ENCODE measurements at places on chromosomes 1 and 21. TPM values are rescaled to one million over a fixed set of nuclear protein-coding genes. Genes with fewer than 3 reads are reported as not detected.

Gene DBT
- 12.2 TPM for total RNA-seq

Gene CHD5
- total RNA-seq: 0.23 TPM

Gene CADM3
- total RNA-seq: not detected

Gene ETV3L
- total RNA-seq: not detected

Gene CFHR3
- not detected for total RNA-seq

Gene BLACAT1
- 0.83 TPM for total RNA-seq

Gene RBP7
- not detected for total RNA-seq

Gene FTCD
- 1.3 TPM for total RNA-seq

Gene GPN2
- 30.1 TPM for total RNA-seq

Gene LRP8
- 45.0 TPM for total RNA-seq

Gene ROR1
- total RNA-seq: not detected

Gene ATP1A2
- total RNA-seq: not detected

Gene KRTAP21-1
- not detected for total RNA-seq

GRCh38 chr1:215971793-215972441, 404.8 kb downstream of the KCTD3 start:
- H3K4me3 ChIP-seq: no peak overlapping the region
- no peaks in the 10 kb centered on the region for H3K27me3 ChIP-seq
- no peaks in the 10 kb centered on the region for H3K36me3 ChIP-seq
- H3K4me1 ChIP-seq: no peaks in the 10 kb centered on the region

DNA sequence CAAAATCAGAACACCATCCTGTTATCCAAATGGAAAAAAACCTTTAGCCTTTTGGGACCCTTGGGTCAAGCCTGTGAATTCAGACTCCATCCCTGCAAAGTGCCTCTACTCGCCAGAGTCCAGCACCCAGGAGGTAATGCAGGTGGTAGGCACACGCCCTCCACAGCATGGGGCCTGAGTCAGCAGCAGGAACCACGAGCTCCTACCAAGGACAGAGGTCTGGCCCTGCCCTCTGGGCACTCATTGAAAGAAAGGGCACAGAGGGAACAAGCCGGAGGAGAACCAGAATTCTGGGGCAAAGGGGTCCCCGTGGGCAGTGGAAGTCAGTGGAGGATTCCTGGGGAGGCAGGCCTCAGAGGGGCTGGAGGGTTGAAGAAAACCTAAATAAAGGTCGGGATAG, 438.1 kb downstream of the NPHP4 start:
- H3K4me1 ChIP-seq: no peaks in the 10 kb centered on the region
- H3K27me3 ChIP-seq: peaks cover 2% of the 10 kb centered on the region
- no peak overlapping the region for H3K27ac ChIP-seq
- no peaks in the 10 kb centered on the region for H3K36me3 ChIP-seq
- DNase-seq: no peak

DNA sequence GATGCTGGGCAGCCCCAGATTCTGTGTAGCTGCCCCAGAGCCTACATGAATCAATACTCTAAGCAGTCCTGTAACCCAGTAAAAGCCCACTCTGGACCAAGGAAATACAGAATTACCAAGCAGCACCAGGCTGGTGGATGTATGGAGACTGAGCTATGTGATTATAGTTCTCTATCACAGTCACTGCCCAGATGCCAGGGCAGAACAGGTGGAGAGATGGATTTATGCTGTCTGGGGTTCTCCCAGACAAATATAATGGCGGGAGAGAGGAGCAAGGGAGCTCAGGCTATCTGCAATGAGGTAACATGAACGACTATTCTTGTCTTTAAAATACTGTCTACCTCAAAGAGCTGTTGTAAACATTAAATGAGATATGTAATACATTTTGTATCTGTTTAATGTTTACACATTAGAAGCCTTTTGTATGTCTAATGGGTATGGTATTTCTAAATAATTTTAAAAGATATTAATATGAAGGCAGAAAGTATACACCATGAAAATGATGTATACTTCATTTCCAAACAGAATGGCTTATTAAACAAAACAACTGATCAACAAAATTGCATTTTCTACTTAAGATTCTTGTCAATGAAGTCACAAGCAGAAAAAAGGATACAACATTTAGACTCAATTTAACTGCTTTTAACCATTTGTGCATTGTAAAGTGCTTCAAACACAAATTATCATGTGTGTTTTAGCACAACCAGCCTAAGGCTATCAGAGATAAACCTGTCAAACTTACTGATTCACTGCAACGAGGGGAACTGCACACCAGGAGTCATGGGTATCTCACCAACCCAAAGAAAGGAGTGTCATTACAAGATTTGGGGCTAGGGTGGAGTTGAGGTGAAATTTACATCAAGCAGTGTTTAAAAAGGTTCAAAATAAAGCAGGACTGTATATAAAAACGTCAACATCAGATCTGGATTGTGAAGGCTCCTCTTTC, 3.0 kb downstream of the SDE2 start:
- H3K36me3 ChIP-seq: peaks cover 25% of the 10 kb centered on the region
- peak overlapping the region; percentile 75 for H3K27ac ChIP-seq
- H3K4me3 ChIP-seq: peak overlapping the region; percentile 65
- H3K4me1 ChIP-seq: peaks cover 42% of the 10 kb centered on the region
- no peaks in the 10 kb centered on the region for H3K27me3 ChIP-seq

DNA sequence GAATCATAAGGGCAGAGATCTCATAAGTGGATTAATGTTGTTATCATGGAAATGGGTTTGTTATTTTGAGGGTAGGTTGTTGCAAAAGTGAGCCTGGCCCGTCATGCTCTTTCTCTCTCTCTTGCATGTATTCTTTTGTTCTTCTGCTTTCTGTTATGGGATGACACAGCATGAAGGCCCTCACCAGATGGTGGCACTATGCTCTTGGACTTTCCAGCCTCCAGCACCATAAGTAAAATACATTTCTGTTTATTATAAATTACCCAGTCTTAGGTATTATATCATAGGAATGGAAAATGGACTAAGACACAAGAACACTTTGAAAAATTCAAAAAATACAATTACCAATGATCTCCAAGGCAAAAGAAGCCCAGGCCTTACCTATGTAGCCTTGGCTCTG, 676.1 kb downstream of the PTPRU start:
- no peaks in the 10 kb centered on the region for H3K27me3 ChIP-seq
- no peaks in the 10 kb centered on the region for H3K36me3 ChIP-seq
- no peak for DNase-seq
- no peak overlapping the region for H3K27ac ChIP-seq
- no peak overlapping the region for H3K4me3 ChIP-seq
- no peaks in the 10 kb centered on the region for H3K4me1 ChIP-seq

- H3K27ac ChIP-seq: peak overlapping the region; percentile 96
- H3K27me3 ChIP-seq: peaks cover 2% of the 10 kb centered on the region
- H3K36me3 ChIP-seq: peaks cover 2% of the 10 kb centered on the region
- DNase-seq: no peak
These were observed 926 bp downstream of the MRPL55 start for GRCh38 chr1:228108055-228108690.

- H3K27ac ChIP-seq: no peak overlapping the region
- peaks cover 22% of the 10 kb centered on the region for H3K4me1 ChIP-seq
- peaks cover 58% of the 10 kb centered on the region for H3K27me3 ChIP-seq
- no peak for DNase-seq
- H3K36me3 ChIP-seq: no peaks in the 10 kb centered on the region
- no peak overlapping the region for H3K4me3 ChIP-seq
These were observed 5.1 kb upstream of the NES start for GRCh38 chr1:156682166-156682890.

DNA sequence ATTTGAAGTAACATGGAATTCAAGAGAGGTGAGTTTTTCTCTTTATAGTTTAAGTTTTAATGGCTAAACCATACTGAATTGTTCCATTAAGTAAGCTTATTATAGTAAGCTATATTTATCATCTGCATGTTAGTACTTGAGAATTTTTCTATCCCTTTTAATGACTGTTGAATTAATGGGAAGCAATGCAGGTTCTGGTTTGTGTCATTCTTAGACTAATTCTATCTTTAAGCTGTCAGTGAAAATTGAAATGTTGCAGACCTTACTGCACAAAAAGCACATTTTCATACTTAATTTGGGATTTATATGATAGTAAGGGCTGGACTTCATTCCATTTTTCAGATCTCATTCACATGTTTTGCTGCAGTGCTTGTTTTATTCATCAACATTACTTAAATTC, 25.9 kb downstream of the SRSF11 start:
- no peak overlapping the region for H3K4me3 ChIP-seq
- peaks cover 20% of the 10 kb centered on the region for H3K4me1 ChIP-seq
- peaks cover 55% of the 10 kb centered on the region for H3K36me3 ChIP-seq
- peak overlapping the region; percentile 28 for H3K27ac ChIP-seq
- DNase-seq: no peak
- H3K27me3 ChIP-seq: no peaks in the 10 kb centered on the region

GRCh38 chr1:220291580-220291979, 19.3 kb upstream of the RAB3GAP2 start:
- H3K4me1 ChIP-seq: no peaks in the 10 kb centered on the region
- DNase-seq: no peak
- H3K4me3 ChIP-seq: no peak overlapping the region
- H3K36me3 ChIP-seq: no peaks in the 10 kb centered on the region
- peaks cover 31% of the 10 kb centered on the region for H3K27me3 ChIP-seq
- H3K27ac ChIP-seq: no peak overlapping the region

- no peak for DNase-seq
- H3K4me3 ChIP-seq: no peak overlapping the region
- no peaks in the 10 kb centered on the region for H3K4me1 ChIP-seq
These were observed 345.0 kb downstream of the NPHP4 start for GRCh38 chr1:5647234-5647633.

- DNase-seq: no peak
- H3K27me3 ChIP-seq: peaks cover 14% of the 10 kb centered on the region
- H3K4me1 ChIP-seq: no peaks in the 10 kb centered on the region
- H3K27ac ChIP-seq: no peak overlapping the region
- H3K4me3 ChIP-seq: no peak overlapping the region
These were observed 35.5 kb upstream of the ZC3H12A start for GRCh38 chr1:37438869-37439343.

DNA sequence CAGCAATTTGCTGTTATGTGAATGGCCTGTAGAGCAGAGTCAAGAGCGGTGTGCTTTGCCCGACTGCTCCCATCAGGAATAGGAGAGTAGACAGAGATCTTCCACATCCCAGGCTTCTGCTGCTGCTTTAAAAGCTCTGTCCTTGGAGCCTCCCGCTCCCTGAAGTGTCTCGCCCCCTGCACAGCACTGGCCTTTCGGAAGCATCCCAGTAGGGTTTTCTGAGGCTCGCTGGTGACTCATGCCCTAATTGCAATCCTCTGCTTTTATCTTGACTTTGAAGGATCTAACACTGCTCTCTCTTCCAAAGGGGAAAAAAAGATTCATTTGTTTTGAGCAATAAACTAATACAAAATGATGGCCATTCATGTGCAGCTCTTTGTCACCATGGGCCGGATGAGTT, 13.3 kb upstream of the CD101 start:
- DNase-seq: no peak
- peaks cover 2% of the 10 kb centered on the region for H3K27me3 ChIP-seq
- H3K27ac ChIP-seq: no peak overlapping the region
- no peaks in the 10 kb centered on the region for H3K36me3 ChIP-seq

- no peak for DNase-seq
- no peaks in the 10 kb centered on the region for H3K36me3 ChIP-seq
- no peak overlapping the region for H3K4me3 ChIP-seq
- peaks cover 2% of the 10 kb centered on the region for H3K27me3 ChIP-seq
- H3K27ac ChIP-seq: no peak overlapping the region
These were observed 171.2 kb downstream of the ETS2 start for GRCh38 chr21:38976900-38977299.

- H3K4me1 ChIP-seq: no peaks in the 10 kb centered on the region
- DNase-seq: no peak
- no peaks in the 10 kb centered on the region for H3K27me3 ChIP-seq
- no peaks in the 10 kb centered on the region for H3K36me3 ChIP-seq
- H3K27ac ChIP-seq: no peak overlapping the region
These were observed 57.6 kb downstream of the WLS start for GRCh38 chr1:68174738-68175113.

All from activated naive CD8-positive, alpha-beta T cell treated with anti-CD3 and anti-CD28 coated beads, Interleukin-2, amount 10 ng/mL, durations not matched to agents 7 days and 5 days (primary cell).